ENCODE measurements at places on chromosomes 12 and 14.
A peak's percentile ranks its signal among the peaks of the same experiment; 100 is the strongest.

- no peak for DNase-seq
Observed at GRCh38 chr14:99545586-99545985, 58.4 kb downstream of the CCDC85C start.

- peak; percentile 43 for DNase-seq
Observed at GRCh38 chr12:65962921-65963861, 138.9 kb downstream of the HMGA2 start.

GRCh38 chr14:47150267-47150666, 498.7 kb upstream of the RPL10L start:
- DNase-seq, result no peak

DNA sequence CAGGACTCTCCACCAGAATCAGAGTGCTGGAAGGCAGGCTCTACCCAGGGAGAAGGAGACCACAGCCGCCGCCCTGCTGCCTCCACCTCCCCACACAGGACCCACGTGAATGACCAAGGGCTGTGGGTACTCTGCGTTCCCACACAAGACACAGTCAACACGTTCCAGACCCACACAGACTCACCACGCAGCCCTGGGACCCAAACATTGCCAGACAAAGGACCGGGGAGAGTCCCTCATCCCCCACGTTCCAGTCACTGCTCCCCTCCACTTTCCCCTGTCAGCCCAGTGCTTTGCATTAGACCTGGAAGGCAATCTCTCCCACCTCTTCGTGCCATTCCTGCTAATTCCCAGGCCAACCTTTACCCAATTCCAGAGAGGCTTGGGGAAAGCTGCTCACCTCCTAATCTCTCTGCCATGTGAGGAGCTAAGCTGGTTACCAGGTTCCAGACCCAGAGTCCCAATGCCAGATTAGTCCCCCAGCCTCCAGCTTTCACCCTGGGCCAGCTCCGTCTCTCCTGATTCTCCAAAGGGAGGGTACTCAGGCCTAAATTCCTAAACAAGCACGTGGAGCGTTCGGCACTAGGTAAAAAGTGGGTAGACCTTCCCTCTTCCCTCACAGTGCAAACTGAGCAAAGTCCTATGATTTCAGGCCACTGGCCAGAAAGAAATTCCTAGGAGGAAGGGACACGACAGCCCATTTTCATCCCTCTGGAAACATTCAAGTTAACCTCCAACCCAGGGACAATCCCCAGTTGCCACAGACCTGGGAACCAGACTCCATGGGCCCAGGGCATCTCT, 4.9 kb downstream of the SLC6A13 start:
- DNase-seq, result no peak

DNA sequence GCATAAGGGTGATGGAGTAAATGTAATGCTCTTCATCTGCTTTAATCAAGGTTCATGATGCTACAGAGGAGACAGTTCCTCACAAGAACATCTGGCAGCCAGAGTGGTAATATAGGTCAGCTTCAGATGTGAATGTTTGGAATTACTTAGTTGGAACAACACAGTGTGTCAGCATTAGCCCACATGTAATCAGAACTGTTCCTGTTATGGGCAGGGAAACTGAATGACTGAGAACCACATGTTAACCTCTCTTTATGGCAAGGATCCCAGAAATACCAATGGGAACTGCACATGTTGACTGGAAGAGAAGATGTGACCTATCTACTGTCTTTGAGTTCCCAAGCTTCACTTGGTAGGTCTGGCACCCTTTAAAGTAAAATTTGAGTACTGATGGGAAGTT, 390.1 kb upstream of the PDE3A start:
- DNase-seq, result no peak

DNA sequence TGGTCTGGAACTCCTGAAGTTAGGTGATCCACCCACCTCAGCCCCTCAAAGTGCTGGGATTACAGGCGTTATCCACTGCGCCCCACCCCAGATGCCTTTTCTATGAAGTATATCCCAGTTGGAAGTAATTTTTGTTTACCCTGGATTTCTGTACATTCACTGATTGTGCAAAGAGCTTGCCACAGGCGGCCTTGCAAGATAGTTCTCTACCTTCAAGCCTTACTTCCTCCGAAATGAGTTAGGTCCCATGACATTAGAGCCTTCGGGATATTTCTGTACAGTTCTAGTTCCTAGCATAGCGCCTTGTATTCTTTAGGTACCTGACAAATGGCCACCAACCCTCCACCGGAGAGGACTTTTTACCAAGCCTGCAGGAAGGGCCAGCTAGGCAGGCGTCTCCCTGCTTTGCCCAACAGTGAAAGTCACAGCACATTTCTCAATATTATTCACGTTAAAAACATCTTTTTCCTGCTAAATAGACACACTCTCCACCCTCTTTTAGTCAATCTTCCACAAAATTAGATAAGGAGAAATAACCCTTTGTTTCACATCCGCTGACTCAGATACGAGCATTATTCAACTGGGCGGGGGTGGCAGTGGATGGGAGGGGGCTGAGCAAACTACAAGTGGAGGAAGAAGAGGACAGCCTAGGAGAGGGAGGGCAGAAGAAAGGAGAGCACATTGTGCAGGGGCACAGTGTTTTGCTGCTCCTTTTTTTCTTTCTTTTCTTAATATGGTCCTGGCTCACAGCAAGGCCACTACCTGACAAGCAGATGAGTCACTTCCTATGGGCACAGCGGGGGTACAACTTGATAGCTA, 40.0 kb upstream of the CAPRIN2 start:
- no peak for DNase-seq

DNA sequence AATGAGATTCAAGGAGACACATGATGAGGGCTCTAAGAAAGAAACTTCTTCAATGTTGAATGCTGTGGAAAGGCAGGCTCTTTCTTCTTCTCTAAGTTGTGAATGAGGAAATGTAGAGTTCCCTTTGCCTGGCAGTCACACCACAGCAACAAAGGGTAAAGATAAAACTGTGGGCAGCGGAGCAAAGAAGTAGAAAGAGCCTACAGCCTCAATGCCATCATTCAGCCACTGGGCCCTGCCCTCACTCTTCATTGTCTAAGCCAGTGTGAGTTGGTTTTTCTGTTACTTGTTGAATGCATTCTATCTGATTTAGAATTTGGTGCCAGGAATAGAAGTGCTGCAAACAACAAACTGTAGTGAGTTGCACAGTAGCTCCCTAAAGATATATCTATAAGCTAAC, 12.2 kb downstream of the SDR9C7 start:
- no peak for DNase-seq

DNA sequence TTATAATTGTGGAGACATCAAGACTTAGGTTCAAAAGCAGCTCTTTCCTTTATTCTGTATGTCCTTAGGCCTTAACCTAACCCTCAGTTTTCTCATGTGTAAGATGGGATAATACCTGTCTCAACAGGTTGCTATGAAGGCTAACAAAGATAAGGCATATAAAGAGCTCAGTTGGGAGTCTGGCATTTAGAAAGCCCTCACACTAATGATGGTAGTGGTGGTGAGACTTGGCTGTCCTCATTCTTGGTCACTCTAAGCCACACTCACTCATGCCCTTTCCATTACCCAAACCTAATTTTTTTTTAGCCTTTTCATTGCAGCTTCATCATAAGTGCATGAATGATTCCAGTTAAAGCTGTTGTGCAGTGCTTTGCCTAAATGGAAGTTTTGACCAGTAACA, 137.3 kb downstream of the TGFB3 start:
- no peak for DNase-seq

DNA sequence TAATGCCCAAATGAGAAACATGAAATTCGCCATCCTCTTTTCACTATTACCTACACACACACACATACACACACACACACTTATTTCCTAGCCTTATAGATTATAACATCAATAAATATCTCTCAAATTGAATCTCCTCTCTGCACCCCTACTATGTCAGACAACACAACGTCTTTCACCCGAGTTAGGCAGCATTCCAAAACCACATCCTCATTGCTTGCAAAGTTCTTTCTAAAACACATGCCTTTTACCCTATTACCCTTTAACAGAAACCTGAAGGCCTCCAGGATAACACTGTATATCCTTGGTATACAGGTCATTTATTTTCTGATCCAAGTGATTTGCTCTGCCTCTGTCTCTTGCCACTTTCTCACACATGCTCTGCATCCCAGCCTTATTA, 56.3 kb downstream of the KCNH5 start:
- no peak for DNase-seq

GRCh38 chr12:56957229-56958052, at the start of gene RDH16:
Gene RDH16 (minus strand): TSS chr12:56957608. CDS start chr12:56957462, 146 bp downstream.
- no peak for DNase-seq

DNA sequence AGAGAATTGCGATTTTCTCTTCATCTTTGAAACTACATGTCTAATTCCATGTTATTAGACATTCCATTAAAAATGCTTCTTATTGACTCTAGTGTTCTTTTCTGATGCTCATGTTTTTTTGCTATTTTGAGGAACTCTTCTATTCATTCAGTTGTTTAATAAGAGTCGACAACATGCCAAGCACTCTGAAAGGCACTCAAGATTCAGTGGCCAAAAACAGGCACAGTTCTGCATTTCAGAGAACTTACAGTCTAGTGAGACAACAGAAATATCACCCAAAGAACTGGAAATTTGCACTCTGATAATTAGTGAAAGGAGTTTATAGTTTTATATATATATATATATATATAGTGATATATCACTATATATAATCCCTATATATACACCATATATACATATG, 111.7 kb downstream of the TSHR start:
- no peak for DNase-seq

GRCh38 chr12:87323369-87323768, 705.8 kb downstream of the C12orf50 start:
- no peak for DNase-seq

DNA sequence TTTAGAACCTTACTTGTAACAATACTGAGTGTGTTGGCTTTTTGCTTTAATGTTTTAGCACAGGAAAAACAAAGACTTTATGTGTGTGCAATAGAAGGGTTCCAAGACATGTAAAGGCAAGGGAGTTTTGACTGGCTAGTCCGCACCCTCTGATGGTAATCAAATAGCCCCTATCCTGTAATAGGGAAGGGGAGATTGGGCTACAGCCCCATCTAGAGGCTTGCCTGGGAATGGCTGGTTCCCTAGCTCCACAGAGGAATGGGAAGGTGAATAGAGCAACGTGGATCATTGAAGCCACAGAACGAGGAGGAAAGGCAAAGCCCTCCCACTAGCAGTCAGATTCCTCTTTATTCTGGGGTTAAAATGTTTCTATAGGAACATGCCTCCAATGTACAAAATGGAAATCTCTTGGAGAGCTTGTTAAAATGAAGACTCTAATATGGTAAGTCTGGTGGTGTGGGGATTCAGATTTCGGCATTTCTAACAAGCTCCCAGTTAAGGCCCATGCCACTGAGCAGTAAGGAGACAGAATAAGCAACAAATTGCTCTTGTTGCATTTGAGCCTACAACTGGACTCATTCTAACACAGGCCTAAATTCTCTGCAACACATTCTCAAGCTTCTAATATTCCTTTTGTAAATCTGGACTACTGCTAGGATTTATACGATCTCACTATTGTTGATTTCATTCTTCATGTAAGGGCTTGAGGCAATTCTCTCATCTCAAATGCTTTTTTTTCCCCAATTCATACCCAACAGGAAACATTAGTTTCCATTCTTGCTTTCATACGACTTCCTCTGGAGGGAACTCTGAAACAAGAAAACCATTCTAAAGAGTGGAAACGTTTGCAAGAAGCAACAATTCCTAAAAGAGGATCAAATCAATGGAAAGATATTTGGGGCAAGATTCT, 57.1 kb downstream of the NIN start:
- peak; percentile 25 for DNase-seq

DNA sequence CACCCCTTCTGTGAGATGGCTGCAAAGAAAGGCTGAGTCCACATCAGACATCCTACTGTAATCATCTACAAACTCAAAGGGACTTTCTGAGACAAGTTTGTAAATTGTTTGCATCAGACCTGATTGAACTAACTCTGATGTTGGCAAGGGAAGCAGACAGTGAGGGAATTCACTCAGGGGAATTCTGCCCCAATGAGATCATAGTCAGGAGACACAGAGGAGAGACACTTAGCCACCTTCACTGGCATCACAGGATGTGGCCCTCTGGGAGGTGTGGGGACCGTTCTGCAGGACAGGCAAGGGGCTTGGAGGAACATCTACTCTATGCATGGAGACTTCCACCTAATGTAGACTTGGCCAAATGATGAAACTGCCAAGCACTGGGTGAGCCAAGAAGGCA, 70.7 kb upstream of the DDX11 start:
- no peak for DNase-seq

GRCh38 chr12:62707939-62708338, 227.0 kb downstream of the PPM1H start:
- DNase-seq, result no peak

DNA sequence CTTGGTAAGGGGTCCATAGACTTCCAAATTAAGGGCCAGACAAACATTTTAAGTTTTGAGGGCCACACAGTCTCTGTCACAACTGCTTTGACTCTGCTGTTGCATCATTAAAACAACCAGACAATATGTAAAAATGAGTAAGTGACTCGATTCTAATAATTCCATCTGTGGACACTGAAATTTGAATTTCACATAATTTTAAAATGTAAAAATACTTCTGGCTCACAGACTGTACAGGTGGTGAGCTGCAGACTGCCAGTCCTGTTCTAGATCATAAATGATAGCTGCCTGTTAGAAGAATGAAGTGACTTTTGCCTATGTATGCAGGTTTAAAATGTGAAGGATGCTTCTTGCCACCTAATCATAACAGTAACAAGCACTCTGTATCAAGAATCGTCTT, 15.7 kb downstream of the NUDT4 start:
- no peak for DNase-seq
